ENCODE measurements at places on chromosomes 12 and 14.

DNA sequence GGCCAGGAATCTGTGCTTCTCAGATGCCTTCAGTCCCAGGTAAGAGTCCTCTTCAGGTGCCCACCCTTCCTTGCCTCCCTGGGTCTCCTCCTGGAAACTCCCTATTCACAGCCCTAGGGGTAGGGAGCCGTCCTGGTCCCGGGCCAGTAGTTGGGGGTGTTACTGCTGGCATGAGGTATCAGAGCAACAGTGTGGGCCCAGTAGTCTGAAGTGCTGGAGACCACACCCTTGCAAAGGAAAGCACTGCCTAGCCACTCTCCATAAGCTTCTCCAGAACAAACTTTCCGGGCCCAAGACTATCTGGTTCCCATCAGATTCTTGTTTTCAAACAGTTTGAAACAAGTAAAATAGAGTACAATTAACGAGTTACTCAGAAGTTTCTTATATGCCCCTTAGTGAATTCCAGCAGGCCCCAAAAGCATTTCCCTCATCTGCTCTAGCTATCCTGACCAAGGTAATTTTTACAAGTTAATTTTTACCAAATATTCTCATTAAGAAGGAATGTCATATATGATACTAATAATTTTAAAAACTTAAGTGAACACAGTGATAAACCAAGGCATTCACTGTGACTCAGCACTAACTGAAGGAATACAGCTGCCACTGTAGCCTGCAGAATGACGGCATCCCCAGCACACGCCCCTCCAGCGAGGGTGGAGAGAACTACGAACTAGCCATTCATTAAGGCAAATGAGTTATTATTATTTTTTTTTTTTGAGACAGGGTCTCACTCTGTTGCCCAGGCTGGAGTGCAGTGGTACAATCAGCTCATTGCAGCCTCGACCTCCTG is 49.4 kb downstream of the MOK start:
- peak; percentile 20 for DNase-seq

- no peak for DNase-seq
Observed at GRCh38 chr12:89156862-89157262, 195.4 kb downstream of the DUSP6 start.

DNA sequence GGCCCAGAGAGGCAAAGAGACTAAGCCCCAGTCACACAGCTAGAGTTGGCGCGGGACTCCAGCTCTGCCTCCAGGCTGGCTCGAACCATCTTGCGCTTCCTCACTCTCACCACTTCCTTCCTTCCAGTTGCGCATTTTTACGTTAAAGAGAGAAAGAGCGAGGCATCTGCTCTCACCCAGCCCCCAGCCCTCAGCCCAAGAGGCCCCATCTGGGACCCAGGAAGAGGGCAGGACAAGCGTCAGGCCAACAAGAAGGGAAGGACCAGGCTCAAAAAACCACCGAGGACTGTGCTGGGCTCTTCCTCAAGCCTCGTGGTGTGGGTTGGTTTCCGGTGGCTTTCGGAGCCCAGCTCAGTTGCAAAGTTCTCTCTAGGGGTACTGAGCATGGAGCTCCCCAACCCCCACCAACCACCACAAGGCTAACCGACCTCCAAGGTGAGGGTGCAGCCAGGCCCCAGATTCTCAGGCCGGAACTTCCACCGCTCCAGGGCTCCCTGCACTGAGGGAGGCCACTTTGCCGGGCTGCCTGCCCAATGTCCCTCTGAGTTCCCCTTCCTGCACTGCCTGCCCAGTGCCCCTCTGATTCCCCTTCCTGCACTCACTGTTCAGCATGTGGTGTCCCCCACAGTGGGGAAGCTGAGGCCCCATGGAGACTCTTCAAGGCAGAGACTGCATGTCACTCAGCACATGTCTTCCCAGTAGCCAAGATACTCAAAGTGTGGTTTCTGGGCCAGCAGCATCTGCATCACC is 35.9 kb downstream of the TESC start:
- DNase-seq: no peak

DNA sequence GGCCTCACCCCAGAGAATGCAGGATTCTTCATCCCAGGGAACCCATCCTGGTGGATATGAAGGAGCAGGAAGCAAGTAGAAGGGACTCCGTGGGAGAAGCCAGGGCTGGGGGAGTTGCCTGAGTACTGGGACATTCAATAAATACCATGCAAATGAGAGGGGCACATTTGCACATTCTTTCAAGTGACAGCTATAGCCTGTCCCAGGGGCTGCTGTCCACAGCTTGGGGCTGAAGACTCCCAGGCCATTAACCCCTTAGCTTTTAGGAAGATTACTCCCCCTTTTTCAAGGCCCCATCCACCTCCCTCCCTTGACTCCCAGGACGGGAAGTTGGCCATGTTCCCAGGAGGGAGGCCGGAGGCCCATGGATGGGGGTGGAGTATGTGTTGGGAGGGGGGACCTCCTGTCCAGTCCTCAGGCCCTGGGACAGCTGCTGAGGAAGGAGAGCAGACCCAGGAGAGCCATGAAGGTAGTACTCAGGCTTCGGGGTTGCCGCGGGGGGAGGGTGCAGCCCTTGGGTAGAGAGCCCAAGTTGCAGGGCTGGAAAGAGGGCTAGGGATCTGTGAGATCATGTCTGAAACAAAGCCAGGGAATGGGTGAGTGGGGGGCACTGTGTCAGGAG is 974 bp upstream of the TNS2 start:
- DNase-seq: no peak

DNA sequence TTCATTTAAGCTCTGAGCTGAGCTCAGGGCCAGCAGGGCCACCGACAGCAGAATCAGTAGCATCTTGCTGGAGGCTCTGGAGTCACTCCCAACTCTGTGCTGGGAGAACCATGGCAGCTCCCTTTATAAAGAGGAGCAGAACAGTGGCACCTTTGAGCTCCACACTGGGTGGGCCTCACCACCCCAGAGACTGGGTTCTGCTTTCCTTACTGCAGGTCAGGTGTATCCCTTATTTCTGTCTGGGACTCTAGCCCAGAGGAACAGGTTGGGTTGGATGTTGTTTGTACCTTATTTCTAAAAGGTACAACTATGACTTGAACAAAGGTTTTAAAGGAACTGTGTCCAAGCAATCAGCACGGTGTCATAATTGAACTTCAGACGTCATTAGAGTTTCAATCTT is at the start of gene PRB3:
Gene PRB3 (minus strand): TSS at position 101 of the 400 bp plus-strand sequence. CDS start 38 bp downstream, at position 63.
- no peak for DNase-seq

GRCh38 chr12:6437586-6437985 is 7.2 kb upstream of the CD27 start:
- no peak for DNase-seq

DNA sequence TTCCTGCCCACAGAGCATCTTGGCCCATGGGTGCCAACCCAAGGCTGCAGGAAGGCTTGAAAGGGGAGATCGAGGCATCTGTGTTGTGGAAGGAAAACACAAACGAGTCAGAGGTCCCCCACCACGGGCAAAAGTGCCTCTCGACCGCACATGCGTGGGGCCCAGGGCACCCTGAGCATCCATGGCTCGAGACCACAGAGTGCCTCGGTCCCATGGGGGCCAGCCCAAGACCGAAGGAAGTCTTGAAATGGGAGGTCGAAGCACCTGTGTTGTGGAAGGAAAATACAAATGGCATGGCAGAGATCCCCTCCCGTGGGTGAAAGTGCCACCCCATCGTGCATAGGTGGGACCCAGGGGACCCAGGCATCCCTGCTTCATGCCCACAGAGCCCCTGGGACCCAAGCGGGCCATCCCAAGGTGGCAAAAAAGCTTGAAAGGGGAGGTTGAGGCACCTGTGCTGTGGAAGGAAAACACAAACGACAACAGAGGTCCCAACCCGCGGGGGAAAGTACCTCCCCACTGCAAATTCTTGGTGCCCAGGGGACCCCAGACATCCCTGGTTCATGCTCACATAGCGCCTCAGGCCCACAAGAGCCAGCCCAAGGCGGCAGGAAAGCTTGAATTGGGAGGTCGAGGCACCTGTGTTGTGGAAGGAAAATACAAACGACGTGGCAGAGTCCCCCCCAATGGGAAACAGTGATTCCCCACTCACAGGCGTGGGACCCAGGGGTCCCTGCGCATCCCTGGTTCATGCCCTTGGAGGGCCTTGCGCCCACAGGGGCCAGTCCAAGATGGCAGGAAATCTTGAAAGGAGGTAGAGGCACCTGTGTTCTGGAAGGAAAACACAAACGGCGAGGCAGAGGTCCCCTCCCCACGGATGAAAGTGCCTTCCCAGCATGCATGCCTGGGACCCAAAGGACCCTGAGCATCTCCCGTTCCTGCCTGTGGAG is 373.0 kb downstream of the ALG10 start:
- no peak for DNase-seq

DNA sequence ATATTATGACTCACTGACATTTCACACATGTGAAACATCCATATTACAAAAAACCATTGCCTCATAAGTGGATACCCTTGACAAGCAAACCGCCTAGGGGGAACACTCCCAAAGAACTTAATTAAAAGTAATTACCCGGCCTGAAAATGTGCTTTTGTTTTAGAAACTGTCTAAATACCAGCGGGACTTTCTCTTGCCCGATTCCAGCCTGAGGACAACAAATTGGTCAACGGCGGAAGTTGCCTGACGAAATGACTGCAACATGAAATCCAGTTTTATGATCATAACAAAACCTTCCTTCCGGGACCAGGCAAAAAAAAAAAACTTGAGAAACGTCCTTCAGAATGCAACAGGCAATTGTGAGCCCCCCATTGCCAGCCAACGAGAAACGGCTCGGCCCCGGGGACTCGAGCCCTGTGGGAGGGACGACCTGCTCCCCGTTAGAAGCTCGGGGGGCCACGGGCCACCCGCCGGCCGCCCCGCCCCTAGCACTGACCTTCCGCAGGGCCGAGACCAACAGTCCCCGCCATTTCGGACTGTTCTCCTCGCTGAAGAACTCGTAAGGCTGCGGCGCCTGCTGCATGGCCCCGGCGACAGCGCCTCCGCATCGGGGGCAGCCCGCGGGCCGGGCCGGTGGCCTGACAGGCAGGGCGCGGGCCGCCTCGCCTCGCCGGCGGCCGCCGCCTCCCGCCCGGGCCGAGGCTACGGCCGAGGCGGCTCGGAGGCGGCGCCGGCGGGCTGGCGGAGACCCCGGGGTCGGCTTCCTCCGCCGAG is 490 bp downstream of the SOS2 start:
- DNase-seq: no peak

DNA sequence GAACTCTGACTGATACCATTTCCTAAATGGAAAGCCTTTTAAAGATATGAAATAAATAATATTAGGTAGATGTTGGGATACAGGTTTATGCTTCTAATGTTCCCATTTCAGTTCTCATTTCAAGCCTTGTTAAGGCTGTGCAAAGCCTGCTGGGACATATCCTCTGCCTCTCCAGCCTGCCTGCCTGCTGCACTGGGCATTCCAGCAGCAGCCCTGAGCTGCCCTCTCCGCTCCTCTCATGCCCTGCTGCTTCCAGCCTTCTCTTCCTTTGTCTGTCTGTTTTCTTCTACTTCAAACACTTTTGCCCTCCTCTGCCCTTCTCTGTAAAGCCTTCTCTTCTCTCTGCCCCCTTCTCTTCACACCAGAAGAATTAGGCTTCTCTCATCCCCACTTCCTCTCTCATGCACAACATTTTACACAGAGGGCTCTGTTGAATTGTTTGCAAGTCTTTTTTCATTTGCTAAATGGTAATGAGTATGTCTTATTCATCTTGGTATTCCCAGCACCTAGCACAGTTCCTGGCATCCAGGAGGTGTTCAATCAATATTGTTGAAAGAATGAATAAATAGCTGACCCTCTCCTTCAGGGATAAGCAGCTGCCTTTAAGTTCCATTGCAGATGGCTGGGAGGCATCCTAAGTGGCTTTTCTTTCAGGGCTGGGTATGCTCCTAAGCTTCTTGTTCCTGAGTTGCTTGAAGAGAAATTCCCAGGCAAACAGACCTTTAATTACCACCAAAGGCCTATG is 292.3 kb downstream of the TMEM117 start:
- no peak for DNase-seq

- no peak for DNase-seq
Observed at GRCh38 chr14:23481979-23482822, 12.7 kb downstream of the NGDN start.

DNA sequence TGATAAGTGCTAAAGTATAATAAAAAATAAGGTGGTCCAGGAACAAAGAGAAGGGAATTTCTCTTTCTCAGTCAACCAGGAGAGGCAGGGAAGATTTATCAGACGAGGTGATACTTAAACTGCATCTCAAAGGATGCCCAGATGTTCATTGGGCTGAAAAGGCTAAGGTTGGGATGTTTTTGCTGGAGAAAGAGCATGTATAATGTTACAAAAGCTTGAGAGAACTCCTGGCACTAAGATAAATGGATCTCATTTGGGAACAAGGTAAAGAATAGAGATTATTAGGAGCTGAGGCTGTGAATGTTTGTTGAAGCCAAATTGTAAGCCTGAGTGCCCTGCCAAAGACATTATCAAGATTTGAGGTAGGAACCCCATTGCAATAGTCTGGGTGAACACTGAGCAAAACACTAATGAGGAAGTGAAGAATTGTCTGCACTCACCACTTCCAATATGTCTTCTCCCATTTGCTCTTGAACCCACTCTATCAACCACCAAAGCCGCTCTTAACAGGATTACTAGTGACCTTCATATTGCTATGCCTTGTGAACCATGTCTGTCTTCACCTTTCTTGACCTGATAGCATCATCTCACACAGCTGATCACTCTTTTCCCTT is 149.0 kb upstream of the ARID2 start:
- no peak for DNase-seq

DNA sequence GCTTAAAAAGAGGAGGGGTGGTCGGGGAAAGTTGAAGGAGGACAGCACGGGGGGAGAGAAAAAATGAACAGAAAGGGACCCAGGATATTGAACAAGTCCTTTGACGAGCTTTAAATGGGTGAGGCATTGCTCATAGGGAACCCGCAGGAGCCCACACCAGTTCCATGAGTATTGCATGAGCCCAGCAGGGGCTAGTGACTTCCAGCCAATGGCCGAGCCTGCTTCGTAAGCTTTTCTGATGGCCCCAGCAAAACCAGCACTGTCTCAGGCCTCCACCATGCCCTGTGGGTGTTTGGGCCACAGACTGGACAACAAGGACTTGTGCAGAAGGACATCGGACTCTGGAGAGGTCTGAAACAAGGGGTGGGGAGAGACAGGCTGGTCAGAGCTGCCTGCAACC is 109.5 kb downstream of the ZFP36L1 start:
- no peak for DNase-seq

Data from T1000 (cell line).